ENCODE measurements at places on chromosomes 2 and 18. TPM values are rescaled to one million over a fixed set of nuclear protein-coding genes. Genes with fewer than 3 reads are reported as not detected.

MEP1B gene
- total RNA-seq, result 0.27 TPM

BCL2 gene
- 0.58 TPM for total RNA-seq

GKN1 gene
- 0.73 TPM for total RNA-seq

LINC00305 gene
- total RNA-seq, result not detected

RGPD4 gene
- 0.07 TPM for total RNA-seq

COL3A1 gene
- total RNA-seq, result 0.27 TPM

TUBA3E gene
- not detected for total RNA-seq

GRB14 gene
- 5.2 TPM for total RNA-seq

CXCR1 gene
- not detected for total RNA-seq

TXNDC2 gene
- 0.21 TPM for total RNA-seq
